ENCODE measurements at places on chromosomes 7 and 10. TPM values are rescaled to one million over a fixed set of nuclear protein-coding genes. Genes with fewer than 3 reads are reported as not detected.

The PPP3CB gene
- 74.1 TPM for total RNA-seq

The CYP2C19 gene
- total RNA-seq: 0.89 TPM

The SEMA3D gene
- total RNA-seq: 1.8 TPM

The CUL1 gene
- total RNA-seq: 82.0 TPM

The VIPR2 gene
- total RNA-seq: 35.5 TPM

The SLC26A3 gene
- total RNA-seq: 10.3 TPM

The ZNF679 gene
- total RNA-seq: not detected

The FOXI2 gene
- 0.73 TPM for total RNA-seq

GRCh38 chr7:33836797-33837355 is 68.5 kb upstream of the BMPER start:
- ATAC-seq: no peak

GRCh38 chr10:70461397-70462348 is 16.9 kb upstream of the PALD1 start:
- peak; percentile 42 for ATAC-seq

DNA sequence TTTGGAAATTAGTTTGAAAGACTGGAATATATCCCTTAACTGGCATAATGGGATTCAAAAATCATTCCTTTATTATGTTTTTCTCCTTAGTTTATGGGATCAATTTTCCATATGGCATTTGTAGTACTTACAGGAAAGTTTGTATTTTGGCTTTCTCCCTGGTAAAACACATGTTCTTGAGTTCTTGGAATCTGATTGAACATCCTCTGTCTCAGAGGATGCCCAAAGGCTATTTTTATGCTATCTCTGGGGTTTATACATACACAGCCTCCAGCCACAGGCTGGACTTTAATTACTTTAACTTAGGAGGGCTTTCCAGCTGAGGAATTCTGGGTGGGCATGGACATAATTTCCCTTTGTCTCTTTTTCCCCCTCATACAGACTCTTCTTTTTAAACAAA is 236.4 kb downstream of the HGF start:
- no peak for ATAC-seq

DNA sequence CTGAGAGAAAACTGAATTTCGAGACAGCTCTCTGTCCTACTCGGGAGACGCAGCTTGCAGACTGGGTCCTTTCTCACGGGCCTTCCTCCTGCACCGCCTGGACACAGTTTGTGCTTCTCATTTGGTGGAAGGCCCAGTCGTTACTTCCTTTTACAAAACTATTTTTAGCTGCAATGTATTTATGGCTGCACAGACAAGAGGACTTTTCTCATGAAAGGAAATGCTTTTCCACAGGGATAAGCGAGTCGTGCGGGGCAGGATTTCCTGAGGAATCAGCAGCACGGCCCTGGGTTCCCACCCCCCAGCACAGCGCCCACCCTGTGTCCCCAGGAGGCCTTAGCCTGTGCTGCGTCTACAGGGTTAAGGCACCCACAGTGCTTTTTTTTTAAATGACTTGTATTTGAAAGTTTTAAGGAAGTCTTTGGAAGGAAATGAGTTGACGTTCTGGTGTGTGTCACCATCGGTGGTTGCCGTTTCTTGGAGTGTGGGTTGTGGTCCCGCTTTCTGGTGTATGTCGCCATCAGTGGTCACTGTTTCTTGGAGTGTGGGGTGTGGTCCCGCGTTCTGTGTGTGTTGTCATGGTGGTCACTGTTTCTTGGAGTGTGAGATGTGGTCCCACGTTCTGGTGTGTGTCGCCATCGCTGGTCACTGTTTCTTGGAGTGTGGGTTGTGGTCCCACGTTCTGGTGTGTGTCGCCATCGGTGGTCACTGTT is 50.9 kb downstream of the INPP5A start:
- peak; percentile 8 for ATAC-seq

DNA sequence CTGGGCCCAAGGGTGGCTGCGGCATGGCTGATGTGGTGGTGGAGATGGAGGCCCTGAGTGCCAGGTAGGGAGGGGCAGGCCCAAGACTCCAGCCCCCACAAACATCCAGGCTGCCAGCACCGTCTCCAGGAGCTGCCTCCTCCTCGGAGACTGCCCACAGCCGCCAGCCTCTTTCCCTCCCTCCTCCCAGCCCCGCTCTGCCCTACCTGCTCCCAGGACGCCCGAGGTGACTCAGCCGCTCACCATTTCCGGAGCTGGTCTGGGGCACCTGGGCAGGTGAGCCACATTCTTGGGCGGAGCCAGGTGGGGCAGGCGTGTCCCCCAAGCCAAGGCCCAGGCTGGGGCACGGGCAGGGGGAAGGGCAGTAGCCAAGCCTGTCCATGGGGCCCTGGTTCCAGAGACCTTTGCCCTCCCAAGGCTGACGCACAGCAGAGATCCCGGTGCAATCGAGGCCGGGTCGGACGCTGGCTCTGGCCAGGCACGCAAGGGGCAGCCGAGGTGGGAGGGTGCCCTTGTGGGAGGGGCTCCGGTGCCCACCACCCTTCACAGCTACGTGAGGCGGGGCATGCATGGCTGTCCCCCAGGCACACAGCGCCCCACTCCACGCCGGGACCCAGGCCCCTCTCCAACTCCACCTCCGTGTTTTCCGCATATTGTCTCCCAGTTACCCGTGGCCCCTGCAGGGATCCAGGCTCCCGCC is 8.8 kb downstream of the ADAP1 start:
- ATAC-seq: no peak

GRCh38 chr7:11373546-11374142 is 400.0 kb downstream of the PHF14 start:
- ATAC-seq: no peak

- ATAC-seq: no peak
These were observed 231.6 kb upstream of the IGFBP3 start for GRCh38 chr7:46152696-46153095.

GRCh38 chr7:97079300-97079699 is 38.2 kb upstream of the SDHAF3 start:
- no peak for ATAC-seq

GRCh38 chr10:3248526-3249306 is 76.1 kb upstream of the PITRM1 start:
- ATAC-seq: peak; percentile 88

DNA sequence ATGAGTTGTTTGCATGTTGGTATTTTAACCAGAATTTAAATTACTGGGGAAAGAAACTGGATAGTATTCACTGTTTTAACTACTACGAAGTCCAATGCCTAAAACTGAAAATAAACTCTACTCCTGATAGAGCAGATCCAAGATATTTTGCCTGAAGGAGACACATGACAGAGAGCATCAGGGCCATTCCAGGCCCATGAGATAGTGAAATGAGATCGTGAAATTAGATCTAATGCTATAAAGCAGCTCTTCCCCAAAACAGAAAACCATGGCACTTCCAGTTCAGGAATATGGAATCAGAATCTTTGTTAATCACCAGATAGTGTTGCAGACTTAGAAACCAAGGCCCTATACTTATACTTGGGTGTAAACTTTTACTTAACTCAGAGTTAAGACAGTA is 124.3 kb upstream of the CACNA2D1 start:
- no peak for ATAC-seq

GRCh38 chr10:27794157-27794556 is 48.5 kb upstream of the MKX start:
- no peak for ATAC-seq
